ENCODE measurements at places on chromosomes 12 and 14.

DNA sequence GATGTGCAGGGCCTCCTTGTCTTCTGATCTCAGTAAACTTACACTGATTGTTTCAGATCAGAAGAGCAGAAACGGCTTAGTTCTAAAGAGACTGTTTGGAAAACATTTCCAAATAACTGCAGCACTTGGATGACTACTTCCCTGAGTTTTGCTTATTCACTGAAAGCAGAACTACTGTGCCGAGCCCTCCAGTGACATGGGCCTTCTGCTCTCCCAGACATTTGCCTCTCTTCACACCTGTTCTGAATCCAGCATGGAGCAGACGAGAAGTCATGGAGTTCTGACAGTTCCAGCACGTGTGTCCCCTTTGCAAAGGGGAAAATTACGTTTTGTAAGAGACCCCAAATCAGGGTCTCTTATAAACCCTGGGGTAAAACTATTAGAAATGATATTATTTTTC, 31.4 kb downstream of the ETNK1 start:
- no peak for DNase-seq

DNA sequence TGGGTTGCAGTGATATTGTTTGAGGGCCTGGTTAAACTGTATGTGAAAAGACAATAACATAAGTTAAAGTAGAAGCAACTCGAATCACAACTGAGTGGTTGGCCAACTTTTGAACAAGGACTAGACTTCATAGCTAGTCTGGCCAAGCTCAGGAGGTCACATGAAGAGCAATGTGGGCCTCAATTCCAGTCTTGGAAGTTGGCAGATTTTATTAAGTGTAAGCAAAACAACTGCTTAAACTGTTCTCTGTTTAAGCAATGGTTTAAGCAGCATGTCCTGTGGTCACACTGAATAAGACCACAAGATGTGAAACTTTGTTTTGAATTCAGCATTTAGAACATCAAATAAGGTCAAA, 100.4 kb downstream of the TMTC3 start:
- no peak for DNase-seq

GRCh38 chr12:11162502-11162901, 8.5 kb upstream of the SMIM10L1 start:
- no peak for DNase-seq

DNA sequence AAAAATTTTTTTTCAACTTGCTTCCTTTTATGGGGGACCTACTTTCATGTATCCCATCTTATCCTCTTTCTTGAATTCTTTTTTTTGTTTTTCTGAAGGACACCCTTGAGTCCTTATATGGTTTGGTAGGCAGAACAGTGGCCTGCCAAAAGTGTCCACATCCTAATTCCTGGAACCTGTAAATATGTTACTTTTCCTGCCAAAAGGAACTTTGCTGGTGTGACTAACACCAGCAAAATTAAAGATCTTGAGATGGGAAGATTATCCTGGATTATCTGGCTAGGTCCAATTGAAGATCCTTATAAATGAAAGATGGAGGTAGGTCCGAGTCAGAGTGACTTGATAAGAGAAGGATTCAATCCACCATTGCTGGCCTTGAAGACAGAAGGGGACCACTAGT, 5.3 kb downstream of the NUBPL start:
- DNase-seq: no peak

- DNase-seq: no peak
These were observed 4.4 kb upstream of the KCNK10 start for GRCh38 chr14:88327497-88327896.

DNA sequence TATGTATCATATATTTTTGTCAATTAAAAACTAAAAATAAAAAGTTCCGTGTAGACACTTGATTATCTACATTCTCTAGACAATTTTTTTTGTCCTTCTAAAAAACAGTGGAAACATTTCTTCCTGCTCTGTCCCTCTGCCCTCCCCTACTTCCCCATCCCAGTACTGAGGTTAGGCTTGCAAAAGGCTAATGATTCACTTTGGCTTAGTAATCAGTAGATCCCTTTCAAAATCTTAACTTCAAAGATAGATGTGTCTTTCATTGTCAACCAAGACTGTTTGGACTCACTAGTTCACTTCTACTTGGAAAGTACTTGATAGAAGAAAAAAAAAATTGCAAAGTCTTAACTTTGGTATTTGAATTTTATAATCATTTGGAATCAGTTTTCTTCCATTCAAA, 3.8 kb downstream of the SETD3 start:
- DNase-seq: no peak

DNA sequence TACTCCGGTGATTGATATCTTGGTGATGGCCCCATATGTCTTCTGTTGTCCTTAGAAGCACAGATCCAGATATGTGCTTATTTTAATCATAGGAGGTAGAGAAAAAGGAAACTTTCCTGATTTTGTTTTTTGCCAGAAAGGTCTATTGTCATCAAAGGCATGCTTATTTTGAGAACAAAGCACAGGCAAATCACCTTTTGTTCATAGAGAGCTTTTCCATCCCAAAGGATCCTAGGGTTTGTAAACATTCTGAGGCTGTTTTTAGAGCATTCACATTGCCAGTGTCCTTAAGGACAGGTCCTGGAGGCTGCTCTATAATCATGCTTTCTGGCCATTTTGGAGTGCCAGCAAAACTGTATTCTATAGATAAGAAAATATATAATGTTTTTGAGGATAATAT, 148.5 kb upstream of the SEL1L start:
- no peak for DNase-seq

DNA sequence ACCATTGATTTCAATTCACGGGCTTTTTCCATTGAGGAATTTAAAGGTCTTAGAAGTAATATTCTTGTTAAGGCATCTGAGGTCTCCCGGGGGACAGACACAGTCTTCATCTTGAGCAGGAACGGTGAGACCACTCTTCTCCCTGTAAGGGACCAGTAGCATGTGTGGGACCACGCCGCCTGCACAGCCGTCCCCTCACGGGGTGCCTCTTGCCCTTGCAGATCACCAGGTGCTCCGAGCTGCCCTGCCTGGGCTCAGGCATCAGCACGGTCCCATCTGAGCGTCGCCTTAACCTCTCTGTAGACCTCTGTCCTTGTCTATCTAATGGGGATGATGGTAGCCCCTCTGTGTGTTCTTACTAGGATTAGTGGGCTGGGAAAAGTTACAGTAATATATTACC, 74.1 kb downstream of the PPP2R5C start:
- no peak for DNase-seq
